ENCODE measurements at places on chromosomes 12 and 14. TPM values are rescaled to one million over a fixed set of nuclear protein-coding genes. Genes with fewer than 3 reads are reported as not detected.

DNA sequence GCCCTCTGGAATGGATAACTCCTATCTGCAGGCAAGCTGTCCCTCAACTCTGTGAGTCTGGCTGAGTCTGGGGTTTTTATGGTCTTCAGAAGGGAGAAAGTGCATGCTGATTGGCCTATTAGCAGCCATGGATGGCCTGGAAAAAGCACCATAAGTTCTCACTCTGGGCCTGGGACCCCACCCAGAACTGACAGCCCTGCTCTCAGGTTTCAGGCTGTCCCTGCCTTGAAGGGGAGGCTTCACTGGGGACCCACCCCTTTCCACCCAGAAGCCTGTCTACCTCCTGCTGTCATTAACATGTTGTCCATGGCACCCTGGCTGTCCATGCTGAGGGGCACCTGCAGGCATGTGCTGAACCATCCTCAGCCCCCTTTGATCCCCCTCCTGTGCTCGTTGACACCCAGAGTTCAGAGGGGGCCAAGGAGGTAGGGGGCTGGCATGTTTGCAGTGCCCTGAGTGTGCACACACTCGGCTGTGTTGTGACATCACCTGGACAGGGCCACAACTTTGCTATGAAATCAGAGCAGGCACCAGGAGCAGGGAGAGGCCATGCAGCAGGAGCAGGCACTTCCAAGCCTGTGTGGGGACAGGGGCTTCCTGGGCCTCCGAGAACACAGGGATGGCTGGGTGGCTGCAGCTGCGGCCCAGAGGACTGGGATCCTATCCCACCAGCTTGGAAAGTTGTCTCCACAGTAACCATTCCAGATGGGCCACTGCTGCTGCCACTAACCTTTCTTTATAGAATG, 84.7 kb downstream of the ACSS3 start:
- no peaks in the 10 kb centered on the region for H3K4me1 ChIP-seq
- no peaks in the 10 kb centered on the region for H3K27me3 ChIP-seq
- H3K36me3 ChIP-seq = peaks cover 15% of the 10 kb centered on the region
- no peak for DNase-seq

- H3K27me3 ChIP-seq = no peaks in the 10 kb centered on the region
- peaks cover 16% of the 10 kb centered on the region for H3K36me3 ChIP-seq
- no peak for DNase-seq
- H3K4me3 ChIP-seq = no peak overlapping the region
These were observed 103.3 kb downstream of the ADCK1 start for GRCh38 chr14:77903221-77903620.

DNA sequence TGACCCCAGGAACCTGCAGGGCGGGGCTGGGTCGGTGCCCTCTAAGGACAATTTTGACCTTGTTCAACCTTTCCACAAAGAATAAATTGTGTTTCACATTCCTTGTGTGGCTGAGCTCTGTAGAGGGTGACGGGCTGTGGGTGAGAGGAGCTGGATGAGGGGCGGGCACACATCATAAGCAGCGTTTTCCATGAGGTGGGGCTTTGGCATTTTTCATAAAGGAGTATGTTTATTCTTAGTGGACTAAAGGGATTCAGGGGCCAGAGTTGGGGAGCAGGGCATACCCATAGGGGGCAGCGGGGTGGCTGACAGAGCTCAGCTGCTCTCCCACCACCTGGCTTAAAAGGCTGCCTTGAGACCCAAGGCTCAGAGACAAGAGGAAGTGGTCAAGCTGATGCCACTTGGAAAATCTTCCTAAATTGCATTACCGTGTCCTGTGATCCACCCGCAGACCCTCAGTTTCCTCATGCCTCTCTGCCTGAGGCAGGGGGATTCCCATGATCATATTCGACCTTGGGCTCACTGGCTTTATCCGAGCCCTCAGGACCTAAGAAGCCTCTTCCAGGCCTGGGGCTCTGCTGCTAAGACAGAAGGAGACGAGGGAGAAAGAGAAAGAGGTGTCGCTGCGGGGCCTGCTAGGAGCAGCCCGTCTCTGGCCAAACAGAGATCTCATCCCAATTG, 11.4 kb downstream of the MMP14 start:
- peak overlapping the region; percentile 88 for H3K27ac ChIP-seq
- peak overlapping the region; percentile 34 for H3K4me3 ChIP-seq
- H3K27me3 ChIP-seq = no peaks in the 10 kb centered on the region
- H3K4me1 ChIP-seq = peaks cover 70% of the 10 kb centered on the region
- no peak for DNase-seq

GRCh38 chr14:101224356-101225156, 321.0 kb upstream of the RTL1 start:
- H3K36me3 ChIP-seq = no peaks in the 10 kb centered on the region
- no peaks in the 10 kb centered on the region for H3K4me1 ChIP-seq
- no peak overlapping the region for H3K4me3 ChIP-seq
- H3K27me3 ChIP-seq = peaks cover 53% of the 10 kb centered on the region

DNA sequence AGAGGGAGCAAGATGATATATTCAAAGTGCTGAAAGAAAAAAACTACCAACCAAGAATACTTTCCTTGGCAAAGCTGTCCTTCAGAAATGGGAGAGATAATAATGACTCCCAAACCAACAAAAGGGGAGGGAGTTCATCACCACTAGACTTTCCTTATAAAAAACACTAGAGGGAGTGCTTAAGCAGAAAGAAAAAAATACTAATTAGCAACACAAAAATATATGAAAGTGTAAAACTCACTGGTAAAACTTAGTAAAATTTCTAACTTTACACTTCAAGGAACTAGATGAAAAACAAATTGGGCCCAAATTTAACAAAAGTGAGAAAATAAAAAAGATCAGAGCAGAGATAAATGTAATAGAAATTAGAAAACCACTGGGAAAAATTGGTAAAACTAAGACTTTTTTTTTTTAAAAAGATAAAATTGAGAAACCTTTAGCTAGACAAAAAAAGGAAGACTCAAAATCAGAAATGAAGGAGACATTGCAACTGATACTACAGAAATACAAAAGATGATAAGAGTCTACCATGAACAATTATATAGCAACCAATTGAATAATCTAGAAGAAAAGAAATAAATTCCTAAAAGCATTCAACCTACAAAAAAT, 60.4 kb upstream of the FAR2 start:
- no peaks in the 10 kb centered on the region for H3K27me3 ChIP-seq
- no peak overlapping the region for H3K27ac ChIP-seq
- no peak overlapping the region for H3K4me3 ChIP-seq
- H3K4me1 ChIP-seq = no peaks in the 10 kb centered on the region
- no peaks in the 10 kb centered on the region for H3K36me3 ChIP-seq
- no peak for DNase-seq

- no peak overlapping the region for H3K27ac ChIP-seq
- H3K36me3 ChIP-seq = no peaks in the 10 kb centered on the region
- no peak overlapping the region for H3K4me3 ChIP-seq
- H3K27me3 ChIP-seq = peaks cover 34% of the 10 kb centered on the region
- H3K4me1 ChIP-seq = no peaks in the 10 kb centered on the region
These were observed 159.6 kb upstream of the RTL1 start for GRCh38 chr14:101063121-101063520.

GRCh38 chr12:1666215-1666614, 24.7 kb upstream of the ADIPOR2 start:
- no peaks in the 10 kb centered on the region for H3K27me3 ChIP-seq
- peaks cover 31% of the 10 kb centered on the region for H3K4me1 ChIP-seq
- H3K27ac ChIP-seq = peak overlapping the region; percentile 92
- no peaks in the 10 kb centered on the region for H3K36me3 ChIP-seq
- DNase-seq = no peak

DNA sequence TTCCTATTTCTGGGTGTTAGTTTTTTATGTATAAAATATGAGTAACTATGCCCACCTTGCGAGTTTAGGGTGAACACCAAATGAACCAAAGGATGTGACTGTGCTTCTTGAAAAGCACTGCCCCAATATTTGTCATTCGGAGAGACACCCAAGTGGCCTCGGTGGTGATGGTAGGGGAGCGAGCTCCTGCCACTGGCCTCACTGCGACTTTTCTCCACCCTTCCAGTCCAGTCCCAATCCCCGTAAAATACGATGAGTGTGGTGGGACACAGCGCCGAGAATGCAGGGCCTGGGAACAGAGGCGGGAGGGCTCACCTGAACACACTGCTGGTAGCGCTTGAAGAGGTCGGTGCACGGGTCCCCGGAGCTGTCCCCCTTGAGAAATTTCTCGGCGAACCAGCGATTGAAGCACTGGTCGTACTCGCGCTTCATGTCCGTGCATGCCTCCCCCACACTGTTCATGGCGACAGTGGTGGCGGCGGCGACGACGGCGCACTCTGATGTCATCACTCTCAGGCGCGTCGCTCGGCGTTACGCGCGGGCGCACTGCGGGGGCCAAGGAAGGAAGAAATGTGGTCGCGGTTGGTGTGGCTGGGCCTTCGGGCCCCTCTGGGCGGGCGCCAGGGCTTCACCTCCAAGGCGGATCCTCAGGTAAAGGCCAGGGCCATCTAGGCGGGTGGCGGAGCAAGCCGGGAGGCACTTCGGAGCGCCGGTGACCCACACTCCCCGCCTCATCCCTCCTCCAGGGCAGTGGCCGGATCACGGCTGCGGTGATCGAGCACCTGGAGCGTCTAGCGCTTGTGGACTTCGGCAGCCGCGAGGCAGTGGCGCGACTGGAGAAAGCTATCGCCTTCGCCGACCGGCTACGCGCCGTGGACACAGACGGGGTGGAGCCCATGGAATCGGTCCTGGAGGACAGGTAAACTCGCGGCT, at the start of the genes GATC and TRIAP1:
Gene GATC, plus strand, starts transcription at position 534 of the 933 bp plus-strand sequence. Its CDS starts 37 bp downstream, at position 571.
Gene TRIAP1, minus strand, starts transcription at position 474 of the 933 bp plus-strand sequence. Its CDS starts 12 bp downstream, at position 462.
- peaks cover 52% of the 10 kb centered on the region for H3K36me3 ChIP-seq
- peak; percentile 85 for DNase-seq
- H3K27ac ChIP-seq = peak within 1 kb of the TSS; percentile 88
- H3K27me3 ChIP-seq = no peaks in the 10 kb centered on the region
- H3K4me1 ChIP-seq = peaks cover 42% of the 10 kb centered on the region

DNA sequence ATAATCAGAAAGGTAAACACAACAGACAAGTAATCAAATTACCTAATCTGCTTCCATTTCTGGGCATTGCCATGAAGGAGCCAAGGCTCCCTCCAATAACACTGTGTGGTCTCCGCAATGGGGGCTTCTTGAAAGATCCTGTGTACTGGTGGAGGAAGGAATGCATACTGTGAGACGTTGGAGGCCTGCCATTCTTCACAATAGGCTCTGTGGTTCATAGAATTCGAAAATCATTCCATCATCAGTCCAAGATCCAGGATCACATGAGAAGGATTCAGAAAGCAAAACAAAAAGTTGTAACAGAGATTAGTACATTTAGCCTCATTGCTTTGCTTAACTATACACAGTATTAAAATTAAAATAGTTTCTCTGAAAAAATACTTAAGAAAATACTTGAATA, 76.3 kb downstream of the CDK17 start:
- H3K4me1 ChIP-seq = peaks cover 14% of the 10 kb centered on the region
- DNase-seq = no peak
- peaks cover 21% of the 10 kb centered on the region for H3K36me3 ChIP-seq
- H3K4me3 ChIP-seq = no peak overlapping the region
- H3K27me3 ChIP-seq = no peaks in the 10 kb centered on the region

DNA sequence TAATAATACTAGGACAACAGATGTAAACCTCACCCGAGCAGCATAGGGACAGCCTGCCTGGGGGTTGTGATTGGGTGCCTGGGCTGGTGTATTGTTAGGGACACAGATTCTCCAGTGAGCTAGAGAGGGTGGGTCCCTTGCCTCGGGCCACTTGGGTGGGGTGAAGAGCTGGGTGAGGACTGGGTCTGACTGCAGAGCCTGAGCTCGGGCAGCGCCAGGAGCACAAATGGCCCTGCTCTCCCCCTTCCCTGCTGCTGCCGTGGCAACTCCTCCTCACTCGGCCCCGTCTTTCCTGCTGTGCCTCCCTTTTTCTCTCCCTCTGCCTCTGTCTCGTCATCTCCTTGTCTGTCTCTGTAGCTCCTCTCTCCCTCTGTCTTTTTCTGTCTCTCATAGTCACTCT, 115.4 kb downstream of the GLT1D1 start:
- DNase-seq = no peak
- H3K4me3 ChIP-seq = no peak overlapping the region
- H3K4me1 ChIP-seq = no peaks in the 10 kb centered on the region
- no peak overlapping the region for H3K27ac ChIP-seq
- peaks cover 91% of the 10 kb centered on the region for H3K27me3 ChIP-seq

GRCh38 chr12:113130457-113131135, 5.0 kb downstream of the RASAL1 start:
- H3K4me3 ChIP-seq = no peak overlapping the region
- no peaks in the 10 kb centered on the region for H3K36me3 ChIP-seq
- peaks cover 2% of the 10 kb centered on the region for H3K4me1 ChIP-seq
- no peak overlapping the region for H3K27ac ChIP-seq
- no peak for DNase-seq

- no peak overlapping the region for H3K27ac ChIP-seq
- H3K36me3 ChIP-seq = peaks cover 15% of the 10 kb centered on the region
- H3K4me3 ChIP-seq = no peak overlapping the region
- no peak for DNase-seq
These were observed 276.2 kb downstream of the SSPN start for GRCh38 chr12:26471560-26471959.

- DNase-seq = no peak
- no peak overlapping the region for H3K4me3 ChIP-seq
These were observed 661.0 kb downstream of the RPS29 start for GRCh38 chr14:48925184-48925583.

DNA sequence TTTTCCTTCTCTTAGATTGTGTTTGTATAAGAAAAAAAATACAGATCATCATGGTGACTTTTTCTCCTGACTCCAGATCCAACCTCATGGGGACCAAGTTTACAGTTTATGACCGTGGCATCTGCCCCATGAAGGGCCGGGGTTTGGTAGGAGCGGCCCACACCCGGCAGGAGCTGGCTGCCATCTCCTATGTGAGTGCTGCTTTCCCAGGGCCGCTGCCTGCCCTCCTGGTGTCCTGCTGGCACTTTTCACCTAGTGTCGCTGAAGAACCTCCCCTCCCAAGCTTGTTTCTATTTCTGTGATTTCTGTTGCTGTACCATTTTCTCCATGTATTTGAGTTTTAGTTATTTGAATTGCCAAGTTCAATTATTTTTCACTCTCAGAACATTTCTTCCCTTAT, 24.8 kb upstream of the TEAD4 start:
- no peaks in the 10 kb centered on the region for H3K27me3 ChIP-seq
- H3K4me3 ChIP-seq = no peak overlapping the region
- peaks cover 4% of the 10 kb centered on the region for H3K4me1 ChIP-seq
- peaks cover 83% of the 10 kb centered on the region for H3K36me3 ChIP-seq
- no peak overlapping the region for H3K27ac ChIP-seq
- DNase-seq = no peak

DNA sequence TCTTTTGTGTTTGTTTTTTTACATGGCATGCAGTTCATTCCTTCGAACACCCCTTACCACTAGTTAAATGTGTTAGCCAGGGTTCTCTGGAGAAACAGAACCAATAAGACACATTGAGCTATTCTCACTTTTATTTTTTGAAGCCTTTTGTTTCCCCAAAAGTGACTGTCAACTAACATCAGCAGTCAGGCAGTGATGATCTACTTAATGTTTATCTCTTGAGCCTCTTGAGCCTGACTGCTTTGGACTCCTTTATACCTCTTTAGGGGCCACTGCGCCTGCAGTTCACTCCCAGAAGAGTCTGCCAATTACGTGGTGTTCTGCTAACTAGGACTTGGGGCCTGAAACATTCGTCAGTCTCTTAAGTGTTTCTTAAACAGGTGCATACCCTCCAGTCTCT, 163.7 kb upstream of the FLRT2 start:
- H3K4me3 ChIP-seq = no peak overlapping the region
- H3K36me3 ChIP-seq = no peaks in the 10 kb centered on the region
- DNase-seq = no peak
- no peaks in the 10 kb centered on the region for H3K27me3 ChIP-seq

The IL22 gene
- not detected for total RNA-seq

The AMN gene
- not detected for total RNA-seq

The ATG2B gene
- 10.0 TPM for total RNA-seq

The ASIC1 gene
- 0.96 TPM for total RNA-seq

The ANGEL1 gene
- total RNA-seq = 9.3 TPM

The TSPAN11 gene
- total RNA-seq = 1.7 TPM

The TPH2 gene
- not detected for total RNA-seq

The SLC4A8 gene
- 0.14 TPM for total RNA-seq

Data from left ventricle myocardium inferior (tissue), 1 donor.